ENCODE measurements at places on chromosomes 6 and 20.

GRCh38 chr20:61695741-61696140 lies 369.9 kb downstream of the TAF4 start:
- DNase-seq, result no peak

DNA sequence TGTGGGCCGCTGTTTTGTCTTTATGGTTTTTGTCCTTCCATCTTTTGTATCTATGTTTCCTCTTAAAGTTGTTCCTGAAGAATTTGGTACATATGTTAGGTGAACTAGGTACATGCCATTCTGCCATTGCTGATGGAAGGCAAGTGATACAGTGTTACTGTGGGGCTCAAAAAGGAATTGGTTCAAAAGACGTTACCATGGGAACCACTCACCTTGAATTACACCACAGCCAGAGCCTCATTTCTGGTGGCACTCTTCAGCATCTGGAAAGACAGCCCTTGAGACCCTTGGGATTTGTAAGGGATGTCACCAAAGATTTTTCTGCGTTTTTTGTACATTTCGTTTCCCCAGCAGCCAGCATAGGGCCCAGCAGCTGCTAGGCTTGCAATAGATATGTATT lies 31.9 kb downstream of the TMEM181 start:
- no peak for DNase-seq

- no peak for DNase-seq
These were observed 150.2 kb downstream of the LRFN2 start for GRCh38 chr6:40436685-40437604.

DNA sequence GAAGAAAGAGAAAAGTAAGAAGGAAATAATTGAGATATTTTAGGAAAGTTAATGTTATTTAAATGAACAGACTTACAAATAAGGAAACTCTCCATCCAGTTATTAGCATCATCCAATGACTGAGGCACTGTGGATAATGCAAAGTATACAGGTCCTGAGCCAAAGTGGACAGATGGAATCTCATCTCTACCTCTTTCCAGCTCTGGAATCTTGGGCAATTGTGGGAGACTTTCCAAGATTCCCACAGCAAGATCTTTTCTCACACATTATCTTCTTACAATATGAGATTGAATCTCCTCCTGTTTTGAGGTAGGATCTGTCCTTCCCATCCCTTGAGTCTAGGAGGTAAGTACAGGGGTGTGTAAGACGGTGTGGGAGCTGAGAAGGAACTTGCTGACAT lies 28.9 kb downstream of the HTR1E start:
- no peak for DNase-seq

DNA sequence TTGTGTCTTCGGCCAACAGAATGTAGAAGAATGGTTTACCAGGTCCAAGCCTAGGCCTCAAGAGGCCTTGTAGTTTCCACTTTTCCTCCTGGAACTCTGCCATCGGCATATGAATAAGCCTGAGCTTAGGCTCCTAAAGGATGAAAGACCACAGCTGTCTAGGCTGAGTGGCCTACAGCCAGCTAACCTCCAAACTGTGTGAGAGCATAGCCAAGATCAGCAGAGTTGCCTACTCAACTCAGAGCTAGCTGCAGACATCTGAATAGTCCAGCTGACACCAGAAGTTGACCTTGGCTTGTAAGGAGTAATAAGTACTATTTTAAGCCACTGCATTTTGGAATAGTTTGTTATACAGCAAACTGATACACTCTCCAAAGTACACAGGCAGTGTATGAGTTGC lies 52.6 kb upstream of the SMIM29 start:
- no peak for DNase-seq

- DNase-seq, result no peak
These were observed 22.1 kb downstream of the NUDT3 start for GRCh38 chr6:34370361-34370760.

- DNase-seq, result no peak
These were observed 312.3 kb downstream of the HAO1 start for GRCh38 chr20:7627734-7628663.

DNA sequence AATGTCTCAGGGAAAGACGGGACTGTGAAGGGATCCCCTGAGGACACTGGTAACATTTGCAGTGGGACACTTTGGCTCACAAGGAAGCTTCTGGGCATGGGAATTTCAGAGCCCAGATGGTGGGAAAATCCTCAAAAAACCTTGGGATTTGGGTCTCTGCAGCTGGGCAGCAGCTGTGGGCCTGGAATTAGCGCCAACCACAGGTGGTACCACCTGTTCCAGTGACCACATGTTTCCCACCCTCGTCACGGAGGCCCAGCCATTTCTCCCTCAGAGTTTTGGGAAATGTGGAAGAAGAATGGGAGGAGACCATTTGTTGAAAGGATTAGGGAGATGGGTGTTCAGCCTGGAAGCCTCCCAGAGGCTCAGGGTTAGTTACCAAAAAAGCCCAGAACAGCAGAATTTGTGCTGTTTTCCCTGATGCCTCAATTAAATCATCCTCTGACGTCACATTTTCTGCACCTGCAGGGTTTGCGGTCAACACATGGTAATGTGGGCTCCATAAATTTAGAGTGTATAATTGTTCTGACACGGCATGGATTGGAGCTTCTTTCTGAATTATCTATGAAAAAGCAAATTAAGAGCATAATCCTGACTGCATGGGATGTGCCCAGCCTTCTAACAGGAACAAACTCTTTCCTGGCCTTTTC lies 34.4 kb downstream of the EDN3 start:
- no peak for DNase-seq

DNA sequence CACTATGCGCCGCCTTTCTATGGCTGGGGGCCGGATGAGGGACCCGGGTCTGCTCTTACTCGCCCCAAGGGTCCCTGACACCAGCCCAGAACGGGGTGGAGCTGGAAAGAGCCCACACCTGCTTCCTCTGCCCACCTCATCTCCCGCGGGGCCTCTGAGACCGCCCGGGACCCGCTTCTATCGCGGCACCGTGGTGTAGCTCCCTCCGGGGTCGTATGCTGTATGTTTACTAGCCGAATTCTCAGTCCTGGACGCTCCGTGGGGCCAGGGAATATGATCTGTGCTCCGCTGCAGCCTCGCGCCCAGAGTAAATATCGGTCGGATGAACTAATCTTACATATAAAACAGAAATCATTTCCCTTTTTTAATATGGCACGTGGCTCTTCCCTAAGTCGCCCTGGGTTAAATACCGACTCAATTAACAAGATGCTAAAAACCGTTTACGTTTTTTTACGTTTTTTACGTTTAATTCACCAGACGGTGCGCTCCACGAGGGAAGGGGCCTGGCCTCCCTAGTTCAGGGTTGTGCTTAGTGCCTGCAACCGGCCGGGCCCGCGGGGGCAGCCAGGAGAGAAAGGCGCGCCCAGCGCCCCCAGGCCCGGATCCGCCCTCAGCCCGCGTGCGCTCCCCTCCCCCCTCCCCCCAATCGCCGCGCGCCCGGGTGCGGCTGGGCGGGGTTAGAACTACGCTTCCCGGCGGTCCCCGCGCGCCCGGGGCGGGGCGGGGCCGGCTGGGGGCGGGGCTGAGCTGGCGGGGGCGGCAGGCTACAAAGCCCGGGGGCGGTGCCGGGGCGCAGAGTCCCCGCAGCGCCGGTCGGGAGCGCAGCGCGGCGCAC lies at the start of gene RBM38:
Gene RBM38 (plus strand): TSS at position 793 of the 835 bp plus-strand sequence. CDS start 186 bp downstream, outside the sequence.
- DNase-seq, result no peak

GRCh38 chr20:57475388-57476083 lies 49.4 kb downstream of the CTCFL start:
- no peak for DNase-seq

GRCh38 chr20:51230727-51231126 lies 207.8 kb upstream of the KCNG1 start:
- no peak for DNase-seq

All from cortex of kidney (tissue), 1 donor.